Astrocyte of the hippocampus (primary cell): ENCODE measurements at places on chromosomes 11 and 22.

DNA sequence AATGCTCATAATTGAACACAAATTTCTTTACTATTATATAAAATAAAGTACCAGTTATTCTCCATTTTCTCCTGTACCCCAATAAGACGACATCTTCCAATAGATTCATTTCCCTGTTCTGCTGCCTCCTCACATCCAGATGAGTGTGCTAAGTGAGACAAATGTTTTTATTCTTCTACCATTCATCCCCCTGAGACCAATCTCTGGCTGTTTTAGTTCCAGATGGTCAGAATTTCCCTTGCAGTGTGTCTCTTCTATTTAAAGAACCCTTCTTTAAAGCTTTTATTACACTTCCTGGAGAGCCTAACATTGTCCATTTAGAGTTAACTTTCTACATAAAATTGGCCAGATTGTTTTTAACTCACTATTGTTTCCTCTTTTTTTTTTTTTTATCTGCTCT, 41.2 kb upstream of the GLYATL1 start:
- no peak for DNase-seq

DNA sequence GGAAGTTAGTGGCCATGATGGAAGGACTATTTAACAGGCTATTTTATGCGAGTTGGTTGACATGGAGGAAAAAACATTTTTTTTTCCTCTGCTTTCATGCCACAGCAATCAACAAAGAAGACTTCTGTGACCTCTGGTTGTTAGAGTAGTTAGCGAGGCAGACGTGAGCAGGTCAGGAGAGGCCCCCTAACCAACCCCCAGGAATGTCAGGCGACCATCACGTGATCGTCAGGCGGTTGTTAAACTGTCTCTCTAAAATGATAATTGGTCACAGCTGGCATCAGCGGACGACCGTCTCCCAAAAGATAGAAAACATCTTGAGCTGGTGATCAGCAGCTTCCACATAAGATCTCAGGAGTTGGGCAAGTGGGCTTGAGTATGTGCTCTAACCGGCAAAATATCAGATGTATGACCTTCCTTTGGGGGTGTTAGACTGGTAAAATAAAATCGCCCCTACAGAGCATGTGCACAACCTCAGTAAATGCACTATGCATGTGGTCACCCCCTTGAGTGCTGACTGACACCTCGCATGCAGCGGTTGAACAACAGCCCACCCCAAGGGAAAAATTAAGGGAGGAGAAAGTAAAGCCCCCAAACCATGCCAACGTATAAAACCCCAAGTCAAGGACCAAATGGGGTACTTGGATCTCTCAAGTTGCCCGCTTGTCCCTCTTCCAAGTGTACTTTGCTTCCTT, 20.9 kb upstream of the NARS2 start:
- DNase-seq, result no peak

DNA sequence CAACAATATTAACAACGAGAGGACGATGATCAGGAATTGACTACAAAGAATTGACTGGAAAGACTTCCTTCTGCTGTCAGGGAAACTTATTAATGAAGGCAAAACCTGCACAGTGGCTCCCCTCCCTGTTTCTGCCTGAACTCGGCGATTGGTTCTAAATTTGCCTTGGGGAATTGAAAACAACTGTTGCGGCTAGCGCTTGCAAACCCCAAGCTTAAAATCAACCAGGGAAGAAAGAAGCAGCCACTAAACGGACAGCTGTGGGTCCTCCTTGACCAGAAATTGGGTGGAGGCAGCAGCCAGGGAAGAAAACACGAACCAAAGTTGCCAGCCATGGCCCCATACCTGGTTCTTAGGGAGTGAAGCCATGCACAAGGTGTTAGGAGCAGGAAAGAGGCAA, 383.5 kb upstream of the CADM1 start:
- no peak for DNase-seq

- peak; percentile 63 for DNase-seq
Measured at GRCh38 chr11:134040386-134041302, 28.2 kb upstream of the JAM3 start.

DNA sequence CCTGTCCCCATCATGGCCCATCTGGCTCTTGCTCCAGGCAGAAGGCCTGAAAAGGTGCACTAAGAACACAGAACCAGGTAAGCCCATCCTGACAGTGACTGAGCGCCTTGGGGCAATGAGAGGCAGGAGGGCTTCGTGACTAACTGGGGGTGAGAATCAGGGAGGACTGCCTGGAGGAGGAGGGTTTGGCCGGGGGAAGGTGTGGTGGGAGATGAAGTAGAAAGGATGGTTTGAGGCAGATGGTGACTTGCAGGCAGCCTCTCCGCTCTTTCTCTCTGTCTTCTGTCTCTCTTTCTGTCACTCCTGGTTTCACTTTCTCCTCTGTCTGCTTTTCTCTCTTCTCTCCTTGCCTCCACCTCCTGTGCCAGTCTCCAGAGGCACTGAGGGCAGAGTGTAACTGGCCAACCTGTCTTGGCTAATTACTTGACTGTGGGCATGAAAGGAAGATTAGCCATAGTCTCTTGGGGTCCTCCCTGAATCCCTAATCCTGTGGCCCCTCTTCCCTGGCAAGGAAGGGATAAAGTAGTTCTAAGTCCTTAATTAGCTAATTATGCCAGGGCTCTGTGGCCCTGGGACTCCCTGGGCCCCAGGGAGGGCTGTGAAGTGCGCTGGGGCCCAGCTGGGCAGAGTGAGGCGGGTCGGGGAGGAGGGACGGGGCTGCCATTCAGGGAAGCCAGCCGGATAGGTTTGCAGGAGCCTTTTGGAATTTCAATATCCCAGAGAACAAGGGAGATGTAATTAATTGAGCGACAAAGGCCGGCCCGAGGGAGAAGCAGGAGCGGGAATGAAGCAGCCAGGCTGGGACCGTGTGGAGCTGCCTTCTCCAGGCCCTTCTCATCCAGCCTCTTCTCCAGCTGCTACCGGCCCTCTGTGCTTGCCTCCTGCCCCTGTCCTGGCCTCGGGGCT, 61.1 kb downstream of the CACNA1I start:
- DNase-seq, result no peak

DNA sequence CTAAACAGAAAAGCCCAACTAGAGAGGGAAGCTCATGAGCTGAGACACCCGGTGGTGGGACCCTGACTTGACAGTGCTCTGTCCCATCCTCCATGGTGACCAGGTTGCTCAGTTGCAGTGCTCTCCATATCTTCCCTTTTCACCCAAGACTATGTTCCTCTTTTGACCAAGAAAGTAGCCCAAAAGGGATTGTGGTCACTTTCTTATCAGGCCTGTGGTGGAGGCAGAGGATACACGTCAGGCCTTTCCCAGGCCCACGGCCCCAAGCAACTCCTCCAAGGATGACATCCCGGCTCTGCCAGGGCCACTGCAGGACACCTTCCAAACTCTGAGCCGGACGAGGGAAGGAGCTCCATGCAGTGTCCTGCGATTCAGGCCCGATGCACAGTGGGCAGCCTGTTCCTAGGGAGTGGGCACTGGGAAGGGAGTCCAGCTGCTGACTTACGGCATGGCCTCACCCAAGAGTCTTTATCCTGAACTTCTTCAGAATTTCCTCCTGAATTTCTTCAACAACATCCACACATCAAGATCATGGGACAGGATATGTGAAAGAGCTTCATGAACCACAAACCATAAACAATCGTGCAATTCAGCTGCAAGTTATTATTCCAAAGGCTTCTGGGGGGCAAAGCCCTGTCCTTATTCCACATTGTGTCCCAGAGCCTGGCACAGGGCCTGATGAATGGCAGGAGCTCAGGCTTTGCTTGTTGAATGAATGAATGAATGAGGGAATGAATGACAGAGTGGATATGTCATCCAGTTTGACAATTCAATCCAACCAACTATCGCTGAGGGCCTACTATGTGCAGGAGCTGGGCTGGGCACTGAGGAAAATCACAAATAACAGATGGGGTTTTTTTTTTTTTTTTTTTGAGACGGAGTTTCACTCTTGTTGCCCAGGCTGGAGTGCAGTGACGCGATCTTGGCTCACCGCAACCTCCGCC, 36.0 kb upstream of the MYH9 start:
- peak; percentile 21 for DNase-seq

- no peak for DNase-seq
Measured at GRCh38 chr11:94738746-94739145, 29.4 kb upstream of the AMOTL1 start.

GRCh38 chr11:20213790-20214189, 53.5 kb upstream of the DBX1 start:
- no peak for DNase-seq

- DNase-seq, result peak; percentile 46
Measured at GRCh38 chr11:82996966-82997606, 74.6 kb downstream of the RAB30 start.

DNA sequence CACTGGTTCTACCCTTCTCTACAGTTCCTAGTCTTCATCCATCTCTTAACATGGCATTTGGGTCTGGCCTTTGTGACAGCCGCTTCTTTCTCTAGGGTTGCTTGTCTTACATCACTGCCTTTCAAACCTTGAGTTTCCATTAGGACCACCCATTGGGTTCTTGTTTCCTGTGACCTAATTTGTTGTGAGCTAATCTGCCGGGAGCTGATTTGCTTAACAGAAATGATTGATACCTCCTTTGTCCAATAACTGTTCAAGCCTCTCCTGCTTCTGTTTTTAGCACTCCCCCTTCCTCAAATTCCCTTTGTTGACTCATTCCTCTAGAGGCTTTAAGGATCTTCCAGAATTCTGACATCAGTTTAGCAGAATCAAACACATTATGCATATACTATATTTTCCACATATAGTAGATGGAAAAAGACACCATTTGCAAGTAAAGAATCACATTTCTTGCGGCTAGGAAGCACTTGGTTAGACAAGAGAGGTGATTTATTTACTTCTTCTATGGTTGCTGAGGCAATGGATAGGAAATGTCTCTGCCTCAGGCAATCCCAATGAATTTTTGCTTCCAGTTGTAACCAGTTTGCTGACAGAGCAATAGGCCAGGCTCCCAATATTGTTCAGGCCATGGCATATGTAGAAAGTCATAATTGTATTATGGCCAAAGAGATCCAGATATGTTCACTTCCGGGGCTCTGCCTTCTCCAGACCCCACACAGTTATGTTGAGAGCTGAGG, 130.7 kb downstream of the SNX19 start:
- DNase-seq, result peak; percentile 50

DNA sequence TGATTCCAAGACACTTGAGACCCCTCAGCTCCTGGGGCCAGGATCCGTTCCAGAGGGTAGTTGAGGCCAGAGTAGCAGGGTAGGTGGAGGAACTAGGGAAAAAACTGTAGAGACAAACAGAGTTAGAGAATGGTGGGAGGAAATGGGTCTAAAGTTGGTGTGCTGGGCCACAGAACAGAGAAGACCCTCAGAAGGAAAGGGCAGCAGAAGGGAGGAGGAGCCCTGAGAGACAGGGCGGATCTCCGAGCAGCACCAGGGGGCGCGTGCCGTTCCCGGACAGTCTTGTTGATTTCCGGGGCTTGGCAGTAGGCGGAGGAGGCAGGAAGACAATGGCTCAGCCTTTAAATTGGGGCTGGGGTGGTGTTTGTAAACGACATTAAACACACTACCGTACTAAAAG, 2.4 kb upstream of the CECR2 start:
- peak; percentile 15 for DNase-seq

GRCh38 chr11:105829084-105829483, 193.0 kb downstream of the MSANTD4 start:
- DNase-seq, result no peak

GRCh38 chr11:66850588-66851238, 6.2 kb upstream of the LRFN4 start:
- DNase-seq, result no peak

GRCh38 chr11:88357323-88358039, 19.9 kb upstream of the CTSC start:
- peak; percentile 28 for DNase-seq

GRCh38 chr22:17430412-17430811, 61.2 kb downstream of the CECR2 start:
- DNase-seq, result no peak

- peak; percentile 94 for DNase-seq
Measured at GRCh38 chr22:24060375-24060788, 49.3 kb downstream of the CABIN1 start.

DNA sequence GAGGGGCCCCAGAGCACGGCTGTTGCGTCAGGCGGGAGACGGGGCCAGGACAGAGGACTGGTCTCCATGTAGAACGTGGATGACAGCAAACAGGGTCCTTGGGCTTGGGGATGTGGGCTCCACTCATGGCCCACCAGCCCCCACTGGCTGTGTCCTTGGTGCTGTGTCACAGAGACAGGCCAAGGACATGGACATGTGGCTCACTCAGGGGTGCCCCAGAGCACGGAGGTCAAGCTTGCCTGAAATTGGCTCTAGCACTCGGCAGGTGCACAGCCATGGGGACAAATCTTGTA, 14.4 kb downstream of the FADS2 start:
- DNase-seq, result no peak

DNA sequence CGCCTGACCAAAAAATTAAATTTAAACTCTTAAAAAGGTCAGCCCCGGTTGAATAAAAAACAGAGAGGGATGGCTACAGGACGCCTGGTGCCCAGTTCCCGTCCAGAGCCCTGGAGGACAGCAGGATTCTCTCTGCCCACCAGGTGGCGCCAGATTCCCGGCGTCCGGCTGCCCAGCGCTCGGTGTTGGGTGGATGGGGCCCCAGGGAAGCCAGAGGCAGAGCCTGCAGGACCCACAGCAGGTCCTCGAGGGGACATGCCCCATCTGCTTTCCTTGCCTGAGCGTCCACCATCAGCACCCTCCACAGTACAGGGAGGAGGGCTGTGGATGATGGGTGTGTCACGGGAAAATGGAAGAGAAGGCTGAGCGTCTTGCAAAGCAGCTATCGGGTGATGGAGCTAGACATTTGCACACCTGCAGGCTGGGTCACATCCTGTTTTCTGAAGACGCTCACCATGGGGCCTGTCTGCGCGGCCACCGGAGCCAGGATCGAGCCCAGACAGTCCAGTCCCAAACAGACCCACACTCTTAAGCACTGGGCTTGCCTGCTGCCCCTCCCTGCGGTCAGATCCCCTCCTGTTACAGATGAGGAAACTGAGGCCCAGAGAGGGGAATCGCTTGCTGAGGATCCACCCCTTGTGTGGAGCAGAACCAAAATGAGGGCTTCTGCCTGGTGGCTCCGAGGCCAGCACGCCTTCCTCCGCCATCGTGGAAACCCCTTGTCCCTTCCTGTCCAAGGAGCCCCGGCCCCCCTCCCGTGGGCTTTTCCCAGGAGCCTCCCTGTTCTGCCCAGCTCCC, 18.5 kb upstream of the CBX7 start:
- DNase-seq, result peak; percentile 89

GRCh38 chr11:115887316-115887715, 383.1 kb upstream of the CADM1 start:
- no peak for DNase-seq

DNA sequence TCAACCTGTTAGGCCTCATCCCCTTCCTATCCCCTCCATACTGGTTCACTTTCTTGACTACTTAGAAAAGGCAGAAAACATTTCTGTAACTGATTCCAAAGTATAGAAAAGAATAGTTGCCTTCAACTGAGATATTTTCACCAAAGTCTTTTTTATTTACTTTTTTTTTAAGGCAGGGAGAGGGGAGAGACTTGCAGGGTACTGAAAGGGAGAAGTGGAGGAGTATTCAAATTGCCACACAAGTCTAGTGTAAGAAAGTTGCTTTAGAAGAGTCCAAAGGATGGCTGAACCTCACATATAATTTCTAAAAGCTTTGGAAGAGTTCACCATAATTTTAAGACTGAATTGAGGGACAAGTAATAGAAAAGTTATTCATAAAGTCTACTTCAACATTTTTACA, 6.3 kb downstream of the PHF21A start:
- DNase-seq, result no peak
